Hepatic stellate cell (primary cell): ENCODE measurements at places on chromosomes 16 and 17.

DNA sequence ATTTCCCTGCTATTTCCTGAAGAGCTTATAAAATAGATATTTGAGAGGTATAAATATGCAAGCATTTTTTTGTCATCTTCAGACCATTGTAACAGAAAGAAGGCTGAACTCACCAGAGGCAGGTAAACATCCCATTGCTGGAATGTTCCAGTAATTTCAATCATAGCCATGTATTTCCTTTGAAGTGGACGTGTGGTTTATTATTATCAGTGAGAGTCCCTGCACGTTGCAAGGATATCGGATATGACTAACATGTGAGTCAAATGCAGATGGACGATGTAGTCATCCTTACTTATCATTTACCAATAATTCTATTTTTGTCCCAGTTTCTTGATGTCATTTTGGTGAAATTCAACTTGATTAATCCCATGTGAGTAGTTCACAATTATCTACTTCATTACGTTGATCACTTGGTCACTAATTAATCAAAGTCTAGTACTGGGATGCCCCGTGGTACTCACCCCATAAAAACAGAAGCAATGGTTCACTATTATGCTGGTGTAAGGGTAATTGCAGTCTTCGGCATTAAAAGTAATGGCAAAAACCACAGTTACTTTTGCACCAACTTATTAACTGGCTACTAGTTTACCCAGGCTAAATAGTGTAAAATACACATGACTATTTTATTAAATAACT lies 89.5 kb downstream of the VAT1L start:
- DNase-seq = no peak

GRCh38 chr16:12470311-12471229 lies 333.1 kb downstream of the CPPED1 start:
- no peak for DNase-seq

DNA sequence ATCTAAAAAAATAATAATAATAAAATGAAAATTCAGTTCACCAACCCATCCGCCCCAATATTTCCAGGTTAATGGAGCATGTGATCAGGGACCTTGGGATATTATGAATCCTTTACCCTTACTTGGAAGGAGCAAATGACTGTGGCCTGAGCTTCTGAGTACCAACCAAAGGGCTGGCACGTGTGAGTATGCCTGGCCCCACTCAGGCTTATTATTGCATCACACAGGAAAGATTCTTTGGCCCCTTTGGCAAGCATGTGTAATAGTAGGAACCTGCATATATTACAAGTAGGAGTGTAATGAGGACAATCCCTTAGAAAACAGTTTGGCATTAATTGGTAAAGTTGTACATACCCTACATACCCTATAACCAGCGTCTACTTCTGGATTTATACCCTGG lies 7.2 kb upstream of the C17orf78 start:
- no peak for DNase-seq

DNA sequence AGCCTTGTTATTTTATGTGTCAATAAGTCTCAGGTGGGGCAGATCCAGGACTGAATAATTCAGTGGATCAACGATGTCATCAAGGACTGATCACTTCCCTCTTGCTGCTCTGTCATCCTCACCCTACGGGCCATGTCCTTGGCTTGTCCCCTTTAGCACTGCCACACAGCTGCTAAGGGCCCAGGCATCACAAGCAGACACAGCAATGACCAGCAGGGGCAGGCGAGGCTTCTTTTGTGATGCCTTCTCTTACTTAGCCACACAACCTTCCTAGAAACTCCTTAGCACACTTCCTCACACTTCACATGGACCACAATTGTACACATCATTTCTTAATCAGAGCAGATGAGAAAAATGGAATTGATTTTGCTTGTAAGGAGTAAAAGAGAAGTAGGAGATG lies 356.3 kb upstream of the SOX9 start:
- no peak for DNase-seq

GRCh38 chr17:30375661-30376060 lies 3.1 kb upstream of the CPD start:
- no peak for DNase-seq

GRCh38 chr17:76091526-76092286 lies 11.9 kb downstream of the EXOC7 start:
- DNase-seq = no peak

- no peak for DNase-seq
Observed at GRCh38 chr17:67970783-67971182, 25.5 kb downstream of the C17orf58 start.

- DNase-seq = no peak
Observed at GRCh38 chr17:17146786-17147406, 59.2 kb downstream of the PLD6 start.

- no peak for DNase-seq
Observed at GRCh38 chr17:33258296-33258695, 34.8 kb downstream of the ASIC2 start.

DNA sequence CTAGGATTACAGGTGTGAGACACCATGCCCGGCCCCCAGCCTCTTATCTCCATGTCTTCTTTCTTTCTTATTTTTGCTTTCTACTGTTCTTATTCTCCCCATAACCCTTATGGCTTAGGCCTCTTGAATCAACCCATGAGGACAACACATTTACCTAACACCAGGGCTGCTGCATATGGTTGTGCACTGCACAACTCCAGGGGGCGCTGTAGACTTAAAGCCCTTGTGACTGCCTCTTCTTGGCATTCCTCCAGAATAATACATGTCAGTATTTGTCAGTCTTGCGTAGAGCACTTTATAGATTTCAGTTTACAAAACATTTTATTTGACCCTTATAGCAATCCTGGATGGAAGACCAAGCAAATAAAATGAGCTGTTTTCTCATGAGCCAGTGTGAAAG lies 225.0 kb upstream of the SALL1 start:
- DNase-seq = no peak

DNA sequence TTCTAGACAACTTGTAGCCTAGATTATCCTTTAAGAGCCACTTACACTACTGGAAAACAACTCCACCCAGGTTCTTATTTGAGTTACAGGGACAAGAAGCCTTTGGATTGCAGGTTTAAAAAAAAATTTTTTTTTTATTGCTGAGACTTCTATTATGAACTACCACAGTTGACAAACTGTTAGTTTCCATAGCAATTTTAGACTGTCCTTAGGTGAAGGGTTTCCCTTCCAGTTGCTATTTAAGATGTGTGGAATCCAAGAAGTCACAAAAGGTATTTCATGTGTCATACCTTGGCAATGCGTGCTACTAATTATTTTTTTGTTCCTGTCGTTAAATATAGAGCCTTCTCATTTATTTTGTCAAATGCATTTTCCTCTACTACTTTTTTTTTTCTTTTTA lies 253.2 kb downstream of the PRKCA start:
- DNase-seq = no peak

DNA sequence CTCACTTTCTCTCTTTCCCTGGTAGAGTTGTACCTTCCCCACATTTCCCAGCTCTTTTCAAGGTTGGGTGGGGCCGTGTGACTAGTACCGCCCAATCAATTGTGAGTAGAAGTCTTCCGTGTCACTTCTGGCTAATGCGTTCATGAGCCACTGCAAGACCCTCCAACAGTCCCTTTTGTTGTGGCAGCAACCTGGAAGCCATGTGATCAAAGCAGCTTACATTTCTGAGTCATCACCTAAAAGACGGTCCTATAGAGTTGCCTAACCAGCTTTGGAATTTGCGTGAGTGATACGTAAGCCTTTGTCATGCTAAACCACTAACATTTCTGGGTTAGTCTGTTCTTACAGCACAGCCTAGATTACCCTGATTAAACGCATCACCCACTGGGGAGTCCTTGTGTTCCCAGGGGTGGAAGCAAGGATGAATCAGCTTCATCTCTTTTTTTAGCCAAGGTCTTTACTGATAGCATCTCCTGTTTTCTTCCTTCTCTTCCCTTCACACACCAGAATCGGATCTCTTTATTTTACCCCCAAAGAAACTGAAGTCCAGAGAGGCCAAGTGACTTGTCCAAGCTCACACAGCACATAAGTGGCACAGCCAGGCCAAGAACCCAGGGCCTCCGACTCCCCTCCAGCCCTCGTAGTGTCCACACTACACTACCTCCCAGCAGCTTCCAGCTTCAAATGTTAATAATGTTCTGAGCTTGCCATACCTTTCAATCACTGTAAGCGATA lies 366.3 kb upstream of the XYLT1 start:
- no peak for DNase-seq

- DNase-seq = no peak
Observed at GRCh38 chr17:82376042-82376730, 4.6 kb downstream of the UTS2R start.

DNA sequence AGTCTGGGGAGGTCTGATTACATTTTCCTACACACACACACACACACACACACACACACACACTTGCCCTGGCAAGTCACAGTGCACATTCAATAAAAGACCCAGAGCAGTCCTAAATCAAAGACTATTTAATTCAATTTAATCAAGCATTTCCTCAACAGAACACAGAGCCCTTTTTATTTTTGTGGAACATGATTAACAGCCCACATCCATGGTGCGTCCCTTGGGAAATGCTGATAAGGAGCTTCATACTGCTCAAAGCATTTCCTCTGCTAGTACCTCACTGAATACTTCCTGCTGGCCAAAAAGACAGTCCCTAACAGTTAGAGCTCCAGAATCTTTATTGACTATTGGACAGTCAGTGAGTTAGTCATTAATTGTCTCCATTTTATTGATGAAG lies 43.1 kb upstream of the MYH10 start:
- DNase-seq = peak; percentile 69

- no peak for DNase-seq
Observed at GRCh38 chr17:64270885-64271284, 7.8 kb upstream of the TEX2 start.

DNA sequence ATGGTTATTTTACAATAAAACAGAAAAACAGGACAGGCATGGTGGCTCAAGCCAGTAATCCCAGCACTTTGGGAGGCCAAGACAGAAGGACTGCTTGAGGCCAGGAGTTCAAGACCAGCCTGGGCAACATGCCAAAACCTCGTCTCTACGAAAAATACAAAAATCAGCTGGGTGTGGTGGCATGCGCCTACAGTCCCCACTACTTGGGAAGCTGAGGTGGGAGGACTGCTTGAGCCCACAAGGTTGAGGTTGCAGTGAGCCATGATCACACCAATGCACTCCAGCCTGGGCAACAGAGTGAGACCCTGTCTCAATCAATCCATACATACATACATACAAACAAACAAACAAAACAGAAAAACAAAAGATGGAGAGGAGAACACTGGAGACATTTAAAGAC lies 45.6 kb downstream of the USP31 start:
- DNase-seq = no peak

- no peak for DNase-seq
Observed at GRCh38 chr17:47990962-47991731, 20.2 kb downstream of the CDK5RAP3 start.

DNA sequence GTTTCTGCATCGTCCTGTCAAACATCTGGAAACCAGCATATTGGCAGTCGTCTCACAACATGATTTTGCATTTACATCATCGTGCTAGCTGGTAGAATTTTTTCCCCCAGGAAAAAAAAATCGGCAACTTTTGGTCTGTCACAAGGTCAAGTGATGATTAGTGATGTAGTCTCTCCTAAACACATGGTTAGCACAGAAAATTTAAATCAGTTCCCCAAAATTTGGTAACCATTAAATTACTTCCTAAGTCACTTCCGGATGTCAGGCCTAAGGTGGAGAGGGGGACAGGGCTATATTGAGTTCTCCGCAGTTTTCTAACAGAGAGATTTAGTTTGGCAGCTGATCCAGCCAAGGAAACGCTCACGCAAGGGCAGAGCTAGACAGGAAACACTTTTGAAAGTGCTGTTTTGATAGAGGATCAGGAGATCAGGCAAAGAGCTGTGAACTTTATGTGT lies 271.0 kb upstream of the TBX2 start:
- no peak for DNase-seq

- no peak for DNase-seq
Observed at GRCh38 chr17:16943541-16944333, 28.2 kb downstream of the TNFRSF13B start.

DNA sequence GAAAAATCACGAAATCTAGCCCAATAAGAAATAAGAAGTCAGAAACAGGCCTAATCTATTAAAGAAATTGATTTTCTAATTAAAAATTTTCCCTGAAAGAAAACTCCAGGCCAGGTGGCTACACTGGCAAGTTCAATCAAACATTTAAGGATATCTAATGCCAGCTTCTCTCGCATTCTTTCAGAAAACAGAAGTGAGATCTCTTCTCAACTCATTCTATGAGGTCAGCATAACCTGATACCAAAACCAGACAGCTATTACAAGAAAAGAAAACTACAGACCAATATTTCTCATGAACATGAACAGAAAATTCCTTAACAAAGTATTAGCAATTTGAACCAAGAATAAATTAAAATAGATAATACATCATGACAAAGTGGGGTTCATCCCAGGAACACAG lies 52.4 kb downstream of the AXIN2 start:
- no peak for DNase-seq

- DNase-seq = no peak
Observed at GRCh38 chr17:14330492-14330962, 29.6 kb downstream of the HS3ST3B1 start.

DNA sequence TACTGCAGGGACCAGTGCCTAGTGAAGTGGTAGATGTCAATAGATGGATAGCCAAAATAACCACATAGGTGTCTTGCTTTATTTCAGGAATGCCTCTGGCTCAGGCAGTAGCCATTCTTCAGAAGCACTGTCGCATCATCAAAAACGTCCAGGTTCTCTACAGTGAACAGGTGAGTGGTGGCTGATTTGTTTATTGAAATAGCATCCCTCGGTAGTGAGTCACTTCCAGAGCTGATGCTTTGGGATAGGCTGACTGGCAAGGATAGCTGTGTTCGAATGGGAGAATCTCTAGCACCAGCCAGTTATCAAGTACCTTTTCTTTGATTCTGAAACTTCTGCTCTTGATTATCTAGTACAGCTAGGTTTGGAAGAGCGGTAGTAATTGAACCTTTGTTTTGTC lies 10.3 kb downstream of the PHAF1 start:
- no peak for DNase-seq

DNA sequence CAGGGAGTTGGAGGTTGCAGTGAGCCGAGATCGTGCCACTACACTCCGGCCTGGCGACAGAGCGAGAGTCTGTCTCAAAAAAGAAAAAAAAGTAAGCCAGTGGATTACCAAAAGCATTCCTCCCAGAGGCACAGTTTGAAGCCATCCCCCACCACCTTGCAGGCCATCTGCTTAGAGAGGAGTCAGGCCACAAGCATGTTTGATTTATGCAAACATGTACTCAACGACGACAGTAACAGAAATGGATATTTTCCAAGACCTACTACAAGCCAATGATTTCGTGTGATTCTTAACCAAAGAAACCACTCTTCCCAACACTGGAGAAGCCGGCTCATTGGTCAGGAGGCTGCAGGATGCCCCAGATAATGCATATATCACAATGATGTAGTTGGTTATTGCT lies 34.8 kb downstream of the MYH13 start:
- DNase-seq = no peak

- no peak for DNase-seq
Observed at GRCh38 chr17:50518384-50519023, 10.3 kb downstream of the MYCBPAP start.
